ENCODE measurements at places on chromosomes 12 and 14.

DNA sequence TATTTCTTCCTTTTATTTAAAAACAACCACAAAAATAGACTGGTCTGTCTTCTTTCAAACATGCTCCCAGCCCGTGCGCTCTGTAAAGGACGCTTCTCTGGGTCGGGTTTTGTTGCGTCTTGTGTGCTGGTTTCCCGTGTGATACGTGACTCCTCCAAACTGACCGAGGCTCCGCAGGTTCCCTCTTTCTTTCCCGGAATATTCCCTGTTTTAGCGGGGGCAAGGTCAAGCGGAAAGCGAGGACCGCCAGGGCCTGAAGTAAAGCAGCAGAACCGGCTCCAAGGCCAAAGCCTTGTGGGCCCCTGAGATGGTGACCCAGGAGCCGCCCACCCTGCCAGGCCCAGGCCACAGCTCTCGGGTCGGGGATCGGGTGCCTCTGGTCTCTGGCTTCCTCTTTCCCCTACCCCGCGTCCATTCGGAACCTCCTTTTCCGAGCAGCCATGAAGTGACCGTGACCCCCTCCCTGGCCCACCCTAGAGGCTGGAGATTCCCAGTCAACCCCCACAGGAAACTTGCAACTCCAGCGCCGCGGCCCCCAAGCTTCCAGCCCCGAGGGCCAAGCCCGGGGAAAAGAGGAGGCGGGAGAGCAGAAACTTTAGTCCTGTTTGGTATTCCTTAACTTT is 885 bp upstream of the HOXC10 start:
- DNase-seq, result no peak

- no peak for DNase-seq
These were observed 139.2 kb downstream of the SLC2A13 start for GRCh38 chr12:39966721-39967120.

DNA sequence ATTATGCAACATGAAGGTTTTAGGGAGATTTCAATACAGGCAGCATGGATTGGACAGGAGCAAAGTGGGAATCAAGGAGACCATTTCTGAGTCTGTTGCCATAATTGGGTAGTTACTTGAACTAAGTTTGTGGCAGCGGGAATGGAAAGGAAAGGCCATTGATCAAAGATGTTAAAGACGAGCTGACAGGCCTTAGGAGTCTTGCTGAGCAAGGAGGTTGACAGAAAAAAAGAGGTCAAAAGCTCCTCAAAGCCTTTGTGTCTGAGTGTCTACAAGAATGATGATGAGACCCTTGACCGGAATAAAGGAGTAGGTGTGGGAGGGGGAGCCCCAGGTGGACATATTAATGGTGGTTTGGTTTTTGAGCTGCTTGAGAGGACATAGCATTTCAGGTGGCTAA is 9.4 kb downstream of the PLEKHA5 start:
- DNase-seq, result no peak

DNA sequence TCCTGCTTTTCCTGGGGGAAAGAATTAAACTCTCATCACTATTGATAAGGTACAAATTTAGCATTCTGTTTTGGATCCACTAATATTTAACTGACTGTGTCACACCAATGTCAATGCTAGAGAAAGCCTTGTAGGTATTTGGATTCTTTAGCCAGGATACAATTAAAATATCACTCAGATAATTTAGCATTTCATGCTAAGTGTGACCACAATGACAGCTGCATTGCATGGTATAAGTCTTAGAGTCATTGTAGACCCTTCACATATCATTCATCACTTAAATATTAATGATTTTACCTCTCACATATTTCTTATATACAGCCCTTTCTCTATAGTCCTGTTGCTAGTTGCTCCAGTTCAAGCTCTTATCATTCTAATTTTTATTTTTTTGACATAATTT is 85.3 kb upstream of the ATP2B1 start:
- no peak for DNase-seq

GRCh38 chr12:104975587-104976343 is 10.4 kb upstream of the NOPCHAP1 start:
- no peak for DNase-seq

- no peak for DNase-seq
These were observed 44.4 kb downstream of the PRMT8 start for GRCh38 chr12:3535431-3535841.

GRCh38 chr14:70886421-70887206 is 20.6 kb upstream of the PCNX1 start:
- DNase-seq, result no peak

DNA sequence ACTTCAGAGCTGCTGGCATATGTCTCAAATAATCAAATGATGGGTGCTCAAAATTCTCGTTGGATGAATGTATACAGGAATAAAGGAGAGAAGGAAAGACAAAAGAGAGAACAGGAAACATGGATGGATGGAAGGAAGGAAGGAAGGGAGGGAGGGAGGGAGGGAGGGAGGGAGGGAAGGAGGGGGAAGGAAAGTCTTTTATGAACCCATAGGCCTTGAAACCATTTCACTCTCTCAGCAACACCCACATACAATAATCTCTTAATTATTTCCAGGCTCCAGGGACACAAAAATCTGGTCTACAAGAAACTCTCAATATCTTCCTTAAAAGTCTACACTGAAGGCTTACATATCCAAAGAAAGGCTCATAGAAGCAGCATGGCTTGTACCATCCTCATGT is 363.4 kb upstream of the TMPO start:
- DNase-seq, result no peak

DNA sequence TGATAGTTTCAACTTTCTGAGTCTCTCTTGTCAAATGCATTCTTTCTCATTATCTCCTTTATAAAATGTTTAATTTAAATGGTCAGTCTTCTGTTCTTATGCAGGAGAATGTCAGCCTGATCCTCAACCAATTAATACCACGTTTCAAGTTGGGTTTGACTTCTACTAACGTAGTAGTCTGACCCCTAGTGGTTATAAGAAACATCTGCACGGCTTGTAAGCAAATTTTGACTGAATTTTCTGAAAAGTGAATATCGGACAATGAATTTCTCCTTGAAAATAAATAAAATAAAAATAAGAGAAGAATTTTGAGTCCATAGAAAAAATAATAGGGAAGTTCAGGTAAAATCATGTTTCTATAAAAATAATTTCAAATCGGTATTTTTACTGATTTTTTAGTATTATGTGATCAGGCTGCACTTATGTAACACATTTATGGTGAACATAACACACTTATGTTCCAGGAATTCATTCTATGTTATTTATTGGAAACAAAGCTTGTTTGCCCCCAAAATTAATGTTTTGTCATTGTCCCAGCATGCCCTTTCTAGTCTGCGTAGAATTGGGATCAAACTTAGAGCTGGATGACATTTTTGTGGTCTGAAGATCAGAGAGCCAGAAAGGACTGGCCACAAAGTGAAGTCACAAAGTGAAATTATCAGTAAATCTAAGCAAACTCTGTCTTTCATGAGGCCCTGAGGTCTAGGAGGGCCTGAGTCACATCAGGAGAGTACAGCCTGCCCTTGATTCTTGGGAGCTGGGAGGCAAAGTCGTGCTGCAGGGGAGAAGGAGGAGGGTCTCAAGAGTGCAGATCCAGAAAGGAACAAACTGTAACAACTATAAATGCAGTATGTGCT is 101.2 kb upstream of the STXBP6 start:
- no peak for DNase-seq

- no peak for DNase-seq
These were observed at the start of gene OR4K5 for GRCh38 chr14:19920021-19920657. TSS of gene OR4K5 (plus strand) at chr14:19920607. CDS start at chr14:19920607, 0 bp downstream.

Data from HuH-7.5 (cell line).